KBM-7 (cell line): ENCODE measurements at places on chromosomes 4 and X.

- DNase-seq, result no peak
These were observed 76.2 kb upstream of the PAGE3 start for GRCh38 chrX:55340896-55341433.

- peak; percentile 60 for DNase-seq
These were observed 490.6 kb downstream of the IL15 start for GRCh38 chr4:142126890-142127497.

DNA sequence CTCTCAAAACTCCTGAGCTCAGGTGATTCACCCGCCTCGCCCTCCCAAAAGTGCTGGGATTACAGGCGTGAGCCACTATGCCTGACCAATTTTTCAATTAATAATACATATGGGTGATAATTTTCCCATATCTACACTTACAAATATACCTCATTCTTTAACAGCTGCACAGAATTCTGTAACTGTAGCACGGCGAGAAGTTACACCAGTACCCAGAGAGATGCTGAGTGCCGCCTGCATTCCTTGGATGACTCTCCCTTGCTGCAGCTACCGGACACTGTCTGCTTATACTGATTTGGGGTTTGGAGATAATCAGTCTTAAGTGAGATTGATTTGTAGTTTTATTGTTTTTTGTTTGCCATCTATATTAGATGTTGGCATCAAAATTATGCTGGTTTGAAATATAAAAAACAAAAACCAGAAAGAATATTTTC lies 5.8 kb downstream of the TIFA start:
- DNase-seq, result no peak

DNA sequence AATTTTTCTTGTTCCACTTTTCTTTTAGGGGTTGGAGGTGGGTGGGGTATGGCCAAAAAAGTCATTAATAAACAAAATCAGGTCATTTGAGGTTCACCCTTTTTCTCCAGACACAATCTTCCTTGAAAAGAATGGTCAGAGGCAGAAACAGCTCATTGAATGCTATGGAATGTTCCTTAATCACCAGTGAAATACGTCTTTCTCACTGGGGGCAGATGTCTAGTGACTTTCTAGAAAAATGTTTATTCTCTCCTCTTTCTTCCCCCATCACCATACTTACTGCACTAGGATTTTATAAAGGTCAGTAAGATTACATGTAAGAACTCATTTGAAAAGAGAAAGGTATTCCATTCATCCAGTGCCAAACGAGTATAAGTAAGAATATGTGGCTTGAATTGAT lies 44.5 kb downstream of the MGST2 start:
- DNase-seq, result no peak

DNA sequence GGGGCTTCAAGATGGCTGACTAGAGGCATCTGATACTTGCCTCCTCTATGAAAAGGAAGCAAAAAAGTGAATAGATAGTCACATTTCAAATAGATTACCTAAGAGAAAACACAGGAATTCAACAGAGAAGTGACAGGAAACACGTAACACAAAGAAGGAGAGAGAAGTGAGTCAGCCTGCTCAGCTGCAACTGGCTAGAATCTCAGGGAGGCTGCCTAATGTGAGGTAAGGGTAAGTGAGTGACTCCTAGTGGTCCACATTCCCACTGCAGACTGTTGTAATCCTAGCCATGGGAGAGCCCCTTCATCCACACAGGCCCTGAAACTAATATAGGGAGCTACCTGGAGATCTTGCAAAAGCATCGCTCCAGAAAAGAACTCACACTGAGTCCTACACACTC lies 179.2 kb downstream of the SLC7A11 start:
- no peak for DNase-seq

DNA sequence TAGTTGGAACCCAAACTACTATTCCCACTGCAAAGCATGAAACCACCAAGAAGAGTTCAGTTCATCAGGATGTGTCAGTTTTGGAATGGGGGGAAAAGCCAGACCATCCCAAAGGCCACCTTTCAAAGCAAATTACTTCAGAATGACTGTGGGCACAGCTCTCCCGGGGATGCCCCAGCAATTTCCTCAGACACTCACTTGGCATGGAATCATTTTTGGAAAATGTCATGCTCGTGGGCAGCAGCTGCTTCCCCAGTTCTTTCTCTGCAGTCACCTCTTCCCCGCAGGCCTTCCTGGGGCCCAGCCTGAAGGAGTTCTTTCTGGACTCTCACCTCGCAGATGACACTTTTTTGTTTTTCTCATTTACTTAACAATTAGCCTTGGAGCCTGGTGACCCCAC lies 350.3 kb downstream of the NR3C2 start:
- DNase-seq, result no peak

GRCh38 chrX:49233176-49233575 lies at the start of gene CACNA1F:
Gene CACNA1F, minus strand, starts transcription at chrX:49233340. Its CDS starts 31 bp downstream, at chrX:49233309.
- DNase-seq, result no peak

DNA sequence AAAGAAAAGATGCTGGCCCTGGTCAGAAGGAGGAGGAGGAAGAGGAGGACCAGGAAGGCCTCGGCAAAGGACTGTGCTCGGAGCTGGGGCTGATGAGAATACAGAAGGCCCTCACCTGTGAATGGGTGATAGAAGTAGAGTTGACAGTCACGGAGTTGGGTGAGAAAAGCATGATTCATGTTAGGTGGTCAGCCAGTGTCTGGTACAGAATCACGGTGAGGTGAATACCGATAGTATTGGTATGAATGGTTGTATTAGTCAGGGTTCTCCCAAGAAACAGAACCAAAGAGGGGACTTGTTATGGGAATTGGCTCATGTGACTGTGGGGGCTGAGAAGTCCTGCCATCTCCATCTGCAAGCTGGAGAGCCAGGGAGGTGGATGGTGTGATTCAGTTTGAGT lies 32.5 kb upstream of the FAM156A start:
- DNase-seq, result no peak

DNA sequence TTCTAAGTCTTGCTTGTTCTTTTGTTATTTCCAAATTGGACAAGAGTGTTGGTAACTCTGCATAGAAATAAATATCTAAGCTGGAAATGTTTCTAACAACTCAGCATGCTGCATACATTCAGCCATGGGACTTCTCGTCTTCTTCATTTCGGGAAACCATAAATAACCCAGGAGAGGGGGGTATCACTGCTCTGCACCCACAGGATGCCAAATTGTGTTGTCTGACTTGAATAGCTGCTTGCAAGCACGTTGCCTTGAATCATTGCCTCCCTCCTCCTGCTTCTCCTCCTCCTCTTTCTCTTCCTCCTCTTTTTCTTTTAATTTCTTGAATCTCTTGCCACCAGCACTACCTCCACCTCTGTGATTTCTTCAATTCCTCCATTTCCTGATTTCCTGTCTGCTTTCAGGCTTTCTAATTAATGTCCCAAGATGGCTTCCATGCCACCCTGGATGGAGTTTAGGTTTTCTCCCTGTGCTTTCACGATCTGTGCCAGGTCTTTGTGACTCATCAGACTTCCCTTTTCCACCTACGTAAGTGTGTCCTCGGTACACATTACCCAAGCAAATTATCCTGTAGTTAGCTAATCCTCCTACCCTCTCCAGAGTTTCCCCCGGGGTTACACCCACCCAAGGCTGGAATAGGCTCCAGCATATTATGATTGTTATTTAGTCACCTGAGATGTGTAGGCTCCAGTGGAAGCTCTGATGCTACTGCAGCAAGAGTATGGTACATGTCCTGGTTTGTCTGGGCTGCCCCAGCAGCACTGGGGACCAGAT lies 122.6 kb upstream of the VCX3B start:
- no peak for DNase-seq

GRCh38 chr4:108492816-108493595 lies 127.4 kb upstream of the RPL34 start:
- DNase-seq, result peak; percentile 8

GRCh38 chr4:117550085-117550484 lies 464.7 kb upstream of the TRAM1L1 start:
- no peak for DNase-seq

DNA sequence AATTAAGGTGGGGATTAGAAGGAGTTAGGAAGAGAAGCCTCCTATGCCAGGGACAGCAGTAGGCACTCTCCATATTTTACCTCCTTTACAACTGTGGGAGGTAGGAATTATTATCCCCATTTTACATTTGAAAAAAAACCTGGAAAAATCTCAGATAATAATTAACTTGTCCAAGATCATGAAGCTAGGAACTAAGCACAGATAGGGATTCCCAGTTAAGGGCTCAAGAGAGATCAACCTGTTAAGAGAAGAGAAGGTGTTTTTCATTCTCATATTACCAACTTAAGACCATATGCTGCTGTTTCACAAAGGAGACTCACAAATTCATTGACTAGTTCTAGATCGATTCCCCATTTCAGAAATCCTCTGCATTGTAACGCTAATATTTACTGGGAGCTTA lies 16.1 kb upstream of the FAM47E start:
- no peak for DNase-seq

GRCh38 chr4:10380735-10381134 lies 76.5 kb downstream of the ZNF518B start:
- DNase-seq, result no peak
